HCT116 (cell line): ENCODE measurements at places on chromosomes 2 and 18. TPM values are rescaled to one million over a fixed set of nuclear protein-coding genes. Genes with fewer than 3 reads are reported as not detected.

Gene TDRD15
- total RNA-seq, result not detected

DNA sequence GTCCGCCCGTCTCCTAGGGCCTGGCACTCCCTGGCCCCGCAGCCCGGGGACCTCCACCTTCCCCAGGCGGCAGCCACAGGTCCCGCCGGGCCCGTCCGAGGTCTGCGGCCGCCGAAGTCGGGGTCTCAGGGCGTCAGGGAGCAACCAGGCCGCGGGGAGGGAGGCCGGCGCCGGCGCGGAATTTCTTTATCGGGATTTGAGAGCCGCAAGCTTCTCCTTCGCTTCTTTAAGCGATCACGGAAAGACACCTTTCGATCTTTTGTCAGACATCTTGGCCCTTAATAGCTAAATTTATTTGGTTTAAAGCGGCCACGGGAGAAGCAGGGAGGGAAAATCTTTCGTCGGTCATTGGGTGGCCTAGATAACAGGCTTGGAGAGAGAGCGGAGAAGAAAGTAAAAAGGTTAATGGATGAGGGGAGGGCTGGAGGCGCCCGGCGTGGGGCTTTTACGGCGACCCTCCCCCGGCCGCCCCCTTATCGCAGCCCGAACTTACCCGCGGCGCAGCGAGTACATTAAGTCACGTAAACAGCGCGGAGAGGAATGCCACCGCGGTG lies 4.3 kb upstream of the GATA6 start:
- no peak overlapping the region for H3K4me3 ChIP-seq
- no peaks in the 10 kb centered on the region for H3K36me3 ChIP-seq
- peaks cover 5% of the 10 kb centered on the region; the same call in 1 of the 2 replicates for H3K4me1 ChIP-seq

Gene FBLN7
- total RNA-seq, result 0.34 TPM

Gene DTNB
- 30.2 TPM for total RNA-seq

DNA sequence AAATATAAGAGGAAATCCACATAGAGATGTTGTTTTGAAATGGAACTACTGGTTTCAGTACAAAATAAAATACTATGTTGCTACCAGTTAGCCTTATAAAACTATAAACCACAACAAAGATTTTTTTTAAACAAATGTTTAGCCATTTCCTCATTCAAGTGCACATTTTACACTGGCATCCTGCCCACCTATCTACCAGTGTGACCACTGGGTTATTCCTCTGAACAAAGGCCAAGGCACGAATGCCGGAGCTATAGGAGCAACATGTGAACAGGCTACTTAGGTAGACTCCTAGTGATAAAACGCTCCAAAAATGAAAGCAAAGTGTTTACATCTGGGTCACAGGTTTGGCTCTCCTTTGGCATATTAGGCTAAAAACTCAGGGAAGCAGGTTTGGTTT lies 31.8 kb upstream of the SULT1C4 start:
- peaks cover 23% of the 10 kb centered on the region; the same call in 1 of the 2 replicates for H3K27me3 ChIP-seq
- no peaks in the 10 kb centered on the region for H3K4me1 ChIP-seq
- DNase-seq, result no peak
- no peaks in the 10 kb centered on the region for H3K36me3 ChIP-seq
